ENCODE measurements at places on chromosomes 12 and 14. TPM values are rescaled to one million over a fixed set of nuclear protein-coding genes. Genes with fewer than 3 reads are reported as not detected.

The ARHGDIB gene
- 636 TPM for total RNA-seq

The SALL2 gene
- total RNA-seq = 0.98 TPM

The EML1 gene
- 41.6 TPM for total RNA-seq

The TAS2R10 gene
- 1.5 TPM for total RNA-seq

The EMC9 gene
- total RNA-seq = 8.5 TPM

The HPD gene
- total RNA-seq = not detected

The DBX2 gene
- not detected for total RNA-seq

The IL22 gene
- total RNA-seq = not detected

The ZNF740 gene
- 15.0 TPM for total RNA-seq

Data from vein endothelial cell (primary cell).